ENCODE measurements at places on chromosomes 7 and 10.

GRCh38 chr10:70698211-70698610 lies 25.9 kb downstream of the ADAMTS14 start:
- no peak for DNase-seq

DNA sequence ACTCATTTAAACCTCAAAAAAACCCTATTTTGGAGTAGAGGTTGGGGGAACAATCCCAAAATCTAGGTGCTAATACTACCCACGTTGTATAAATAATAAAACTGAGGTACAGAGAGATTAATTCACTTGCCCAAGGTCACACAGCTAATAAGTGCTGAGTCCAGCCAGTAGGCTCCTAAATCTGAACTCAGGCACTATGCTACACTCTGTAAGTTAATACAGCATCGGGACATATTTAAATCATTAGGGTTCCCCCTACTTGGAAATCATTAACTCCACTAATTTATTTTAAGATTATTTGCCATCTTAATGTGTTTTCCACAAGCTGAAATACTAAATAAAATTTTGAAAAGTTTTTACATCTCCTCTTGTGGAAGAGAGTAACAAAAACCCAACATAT lies 24.2 kb downstream of the PIP4K2A start:
- DNase-seq, result no peak

- DNase-seq, result no peak
Measured at GRCh38 chr7:284762-285722, 4.9 kb upstream of the FOXL3 start.

DNA sequence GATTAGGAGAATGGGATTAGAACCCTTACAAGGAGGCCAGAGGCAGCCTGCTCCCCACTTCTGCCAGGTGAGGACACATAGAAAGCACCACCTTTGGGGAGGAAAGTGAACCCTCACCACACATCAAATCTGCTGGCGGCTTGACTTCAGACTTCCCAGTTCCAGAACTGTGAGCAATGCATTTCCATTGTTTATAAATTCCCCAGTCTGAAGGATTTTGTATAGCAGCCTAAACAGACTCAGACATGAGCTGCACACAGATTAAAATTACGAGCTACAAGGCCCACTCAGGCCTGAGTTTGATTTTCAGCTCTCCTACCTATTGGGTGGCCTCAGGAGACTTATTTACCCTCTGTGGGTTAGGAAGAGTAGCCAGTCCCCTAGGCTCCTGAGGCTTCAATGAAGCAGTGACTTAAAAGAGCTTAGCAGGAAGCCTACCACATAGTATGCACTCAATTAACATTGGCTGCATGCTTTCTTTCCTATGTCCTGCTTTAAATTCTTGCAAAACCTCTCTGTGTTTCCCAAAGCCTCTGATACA lies 350.7 kb upstream of the ZMIZ1 start:
- DNase-seq, result no peak

DNA sequence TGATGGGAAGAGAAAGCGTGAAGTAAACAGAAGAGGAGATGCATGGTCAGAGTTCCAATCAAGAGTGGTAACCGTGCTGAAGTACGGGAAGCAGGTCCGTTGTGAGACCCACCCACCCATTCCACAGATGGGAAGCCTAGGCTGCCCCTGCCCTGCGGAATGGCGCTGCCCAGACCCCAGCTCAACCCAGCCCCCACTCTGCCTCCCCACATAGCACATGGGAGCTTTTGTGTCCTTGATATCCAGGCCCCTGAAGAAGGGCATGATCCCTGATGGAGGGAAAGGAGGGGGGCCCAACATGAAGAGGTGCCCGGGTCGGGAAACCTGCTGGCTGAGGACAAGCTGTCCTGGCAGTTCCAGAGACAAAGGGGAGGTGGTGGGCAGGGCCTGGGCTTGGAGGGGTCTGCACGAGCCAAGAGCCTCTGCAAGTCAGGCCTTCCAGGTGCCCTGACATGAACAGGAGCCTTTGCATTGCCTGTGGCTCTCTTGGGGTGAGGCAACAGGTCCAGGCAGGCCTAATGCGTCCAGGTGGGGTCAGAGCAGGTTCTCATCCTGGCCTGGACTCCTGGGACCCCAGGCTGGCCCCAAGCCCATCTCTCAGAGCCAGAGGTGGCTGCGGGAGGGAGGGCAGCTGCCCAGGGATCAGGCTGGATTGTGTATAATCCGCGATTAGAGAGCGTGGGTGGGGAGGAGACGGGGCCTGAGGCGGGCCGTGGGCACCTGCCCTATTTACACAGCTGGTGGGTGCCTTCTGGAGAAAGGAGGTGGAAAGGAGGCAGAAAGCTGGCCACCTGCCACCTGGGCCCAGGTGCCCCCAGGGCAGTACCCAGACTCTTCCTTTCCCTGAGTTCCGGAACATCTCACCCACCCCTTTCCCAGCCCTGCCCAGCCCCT lies 23.5 kb downstream of the YKT6 start:
- DNase-seq, result no peak

GRCh38 chr7:117829450-117830117 lies 43.7 kb downstream of the CTTNBP2 start:
- no peak for DNase-seq

GRCh38 chr10:111707076-111707475 lies 476.5 kb downstream of the GPAM start:
- no peak for DNase-seq

DNA sequence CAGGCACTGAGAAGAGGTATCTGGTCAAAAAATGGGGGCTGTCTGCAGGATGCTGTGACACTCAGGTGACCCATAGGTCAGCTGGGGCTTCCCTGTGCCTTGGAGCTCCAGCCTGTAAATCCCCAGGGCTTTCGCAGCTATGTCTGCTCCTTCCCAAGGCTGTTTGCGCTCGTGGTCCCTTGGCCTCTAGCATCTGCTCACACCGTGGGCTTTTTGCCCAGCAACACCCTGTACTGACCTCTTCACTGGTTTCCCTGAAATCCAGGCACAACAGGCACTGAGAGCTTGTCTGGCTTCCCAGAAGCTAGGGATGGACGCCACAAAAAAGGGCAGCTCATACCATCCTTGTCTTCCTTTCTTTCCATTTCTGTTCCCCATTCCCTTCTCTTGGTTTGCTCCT lies 280.3 kb upstream of the HABP2 start:
- no peak for DNase-seq

DNA sequence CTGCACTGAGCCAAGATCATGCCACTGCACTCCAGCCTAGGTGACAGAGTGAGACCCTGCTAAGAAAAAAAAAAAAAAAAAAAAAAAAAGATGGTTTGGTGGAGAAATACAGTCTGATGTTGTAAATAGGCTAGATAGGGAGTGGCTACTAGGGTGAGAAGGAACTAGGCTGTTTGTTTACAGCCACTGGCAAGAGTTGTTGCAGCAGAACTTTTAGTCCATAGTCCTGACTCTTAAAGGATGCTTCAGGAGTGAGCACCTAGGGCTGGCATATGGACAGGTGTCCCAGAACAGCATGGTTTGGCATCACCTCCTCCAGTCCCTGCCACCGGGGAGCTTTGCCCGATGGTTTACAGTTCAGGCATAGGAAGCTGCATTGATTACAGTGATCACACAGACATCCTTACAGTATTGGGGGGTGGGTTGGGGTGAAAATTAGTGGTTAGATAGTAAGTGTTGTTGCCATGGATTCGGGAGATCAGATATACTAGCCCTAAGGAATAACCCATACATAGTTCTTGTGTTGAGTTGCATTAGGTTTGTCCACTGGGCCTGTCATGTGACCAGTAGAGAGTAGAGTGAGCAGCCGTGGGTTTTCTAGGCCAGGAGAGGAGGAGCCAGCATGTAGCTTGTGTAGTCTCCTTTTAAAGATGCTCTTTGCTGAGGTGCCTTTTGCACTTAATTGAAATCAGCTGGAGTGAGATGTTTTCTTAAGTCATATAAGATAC lies 35.9 kb downstream of the ZRANB1 start:
- no peak for DNase-seq

DNA sequence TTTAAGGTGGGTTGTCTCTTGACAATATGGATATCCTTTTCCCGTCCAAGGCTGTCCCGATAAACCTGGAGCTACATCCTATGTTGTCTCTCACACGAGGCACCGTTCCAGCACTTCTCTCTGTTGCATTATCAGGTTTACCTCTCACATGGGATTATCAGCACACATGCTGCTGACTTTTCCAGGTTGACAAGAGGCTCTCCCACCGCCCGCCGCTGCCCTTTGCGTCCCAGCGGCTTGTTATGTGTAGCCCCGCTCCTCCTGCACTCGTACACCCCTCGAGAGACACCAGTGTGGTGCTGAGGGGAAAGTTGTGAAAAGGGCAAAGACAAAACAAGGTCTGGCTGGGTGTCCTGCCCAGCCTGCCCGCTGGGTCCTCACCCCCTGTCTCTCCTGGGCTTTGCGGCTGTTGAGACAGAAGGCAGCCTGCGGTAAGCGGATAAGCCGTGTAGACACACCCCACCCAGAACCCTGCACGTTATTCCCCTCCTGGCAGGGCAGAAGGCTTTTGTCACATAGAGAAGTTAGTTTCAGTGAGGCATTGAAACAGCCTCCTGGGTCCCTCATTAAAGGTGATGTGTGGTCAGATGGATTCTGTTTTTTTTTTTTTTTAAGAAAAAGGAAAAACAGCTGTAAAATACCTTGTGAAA lies 38.7 kb downstream of the UBE3C start:
- DNase-seq, result no peak

- DNase-seq, result no peak
Measured at GRCh38 chr10:59997827-59998525, 91.6 kb upstream of the CCDC6 start.

- no peak for DNase-seq
Measured at GRCh38 chr7:144854839-144855424, 19.1 kb upstream of the TPK1 start.

DNA sequence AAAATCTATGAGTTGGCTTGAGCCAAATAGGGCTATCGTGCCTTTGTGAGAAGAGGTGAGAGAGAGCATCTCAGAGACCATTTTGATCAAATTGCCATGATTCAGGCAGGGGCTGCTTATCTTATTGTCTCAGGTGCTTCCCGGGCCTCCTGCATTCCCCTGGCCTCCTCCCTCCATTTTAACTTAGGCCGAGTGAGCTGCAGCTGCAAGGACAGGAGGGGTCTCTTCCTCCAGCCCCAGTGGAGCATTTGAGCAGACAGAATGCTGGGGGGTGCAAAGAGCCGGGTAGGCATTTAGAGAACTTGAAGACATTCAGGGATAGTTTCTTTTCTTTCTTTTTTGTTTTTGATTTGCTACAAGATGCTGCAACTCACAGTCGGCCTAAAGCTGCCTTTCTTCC lies 59.0 kb downstream of the BUB3 start:
- DNase-seq, result no peak

- DNase-seq, result peak; percentile 64
Measured at GRCh38 chr10:6070660-6071059, 8.5 kb upstream of the IL2RA start.

GRCh38 chr7:156703209-156703608 lies 62.6 kb downstream of the RNF32 start:
- DNase-seq, result no peak

DNA sequence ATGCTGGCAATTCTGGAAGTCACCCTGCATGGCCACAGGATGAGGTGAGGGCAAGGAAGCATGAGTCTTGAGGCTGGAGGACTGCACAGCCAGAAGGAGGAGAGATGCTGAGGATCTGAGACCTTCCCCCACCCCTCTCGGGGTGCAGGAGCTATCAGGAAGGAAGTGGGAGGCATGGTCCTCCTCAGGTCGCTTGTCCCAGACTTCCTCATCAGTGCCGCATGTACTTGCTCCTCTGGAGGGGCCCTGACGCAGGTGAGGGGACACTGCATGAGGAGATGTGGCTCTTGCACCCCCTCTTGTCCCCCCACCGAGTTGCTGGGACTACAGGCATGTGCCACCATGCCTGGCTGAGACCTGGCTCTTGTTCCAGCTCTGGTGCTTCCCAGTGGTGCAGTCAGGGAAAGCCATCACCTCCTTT lies 5.7 kb upstream of the ZMIZ1 start:
- no peak for DNase-seq

DNA sequence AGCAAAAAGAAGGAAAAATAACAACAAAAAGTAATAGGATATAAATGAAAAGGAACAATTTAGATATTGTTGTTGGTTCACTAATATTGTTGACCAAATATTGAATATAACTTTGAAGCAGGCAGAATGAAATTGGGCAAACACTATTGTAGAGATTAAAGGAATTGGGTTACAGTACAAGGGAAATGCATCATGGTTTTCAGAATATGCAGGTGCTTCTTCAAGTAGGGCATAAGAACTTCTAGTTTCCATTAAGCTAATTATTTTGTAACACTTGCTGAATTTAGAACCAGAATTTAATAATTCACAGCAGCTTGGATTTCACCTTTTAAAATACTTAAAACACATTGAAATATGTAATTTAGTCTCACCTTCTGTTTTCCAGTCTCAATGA lies 36.5 kb downstream of the RPA3 start:
- no peak for DNase-seq

DNA sequence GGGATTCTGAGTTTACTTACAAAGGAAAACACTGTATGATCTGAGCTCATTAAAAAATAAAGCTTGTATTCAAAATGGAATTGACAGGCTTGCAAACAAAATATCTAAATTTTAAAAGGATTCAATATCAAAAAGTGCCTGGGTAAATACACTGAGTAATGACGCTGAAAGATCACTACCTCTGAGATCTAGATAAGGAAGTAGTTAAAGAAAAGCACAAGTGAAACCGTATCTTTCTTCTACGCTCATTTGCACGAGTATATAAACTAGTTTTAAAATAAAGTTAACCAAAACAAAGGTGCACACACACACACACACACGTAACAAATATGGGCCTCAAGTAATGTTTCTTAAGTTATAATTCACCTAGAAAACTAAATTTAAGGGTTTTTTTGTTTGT lies 93.4 kb downstream of the SNX13 start:
- DNase-seq, result no peak

- DNase-seq, result no peak
Measured at GRCh38 chr10:70306181-70306705, 22.4 kb upstream of the NPFFR1 start.

- no peak for DNase-seq
Measured at GRCh38 chr10:113038183-113038582, 88.1 kb downstream of the TCF7L2 start.

- DNase-seq, result no peak
Measured at GRCh38 chr7:129827467-129827990, 125.2 kb downstream of the UBE2H start.

DNA sequence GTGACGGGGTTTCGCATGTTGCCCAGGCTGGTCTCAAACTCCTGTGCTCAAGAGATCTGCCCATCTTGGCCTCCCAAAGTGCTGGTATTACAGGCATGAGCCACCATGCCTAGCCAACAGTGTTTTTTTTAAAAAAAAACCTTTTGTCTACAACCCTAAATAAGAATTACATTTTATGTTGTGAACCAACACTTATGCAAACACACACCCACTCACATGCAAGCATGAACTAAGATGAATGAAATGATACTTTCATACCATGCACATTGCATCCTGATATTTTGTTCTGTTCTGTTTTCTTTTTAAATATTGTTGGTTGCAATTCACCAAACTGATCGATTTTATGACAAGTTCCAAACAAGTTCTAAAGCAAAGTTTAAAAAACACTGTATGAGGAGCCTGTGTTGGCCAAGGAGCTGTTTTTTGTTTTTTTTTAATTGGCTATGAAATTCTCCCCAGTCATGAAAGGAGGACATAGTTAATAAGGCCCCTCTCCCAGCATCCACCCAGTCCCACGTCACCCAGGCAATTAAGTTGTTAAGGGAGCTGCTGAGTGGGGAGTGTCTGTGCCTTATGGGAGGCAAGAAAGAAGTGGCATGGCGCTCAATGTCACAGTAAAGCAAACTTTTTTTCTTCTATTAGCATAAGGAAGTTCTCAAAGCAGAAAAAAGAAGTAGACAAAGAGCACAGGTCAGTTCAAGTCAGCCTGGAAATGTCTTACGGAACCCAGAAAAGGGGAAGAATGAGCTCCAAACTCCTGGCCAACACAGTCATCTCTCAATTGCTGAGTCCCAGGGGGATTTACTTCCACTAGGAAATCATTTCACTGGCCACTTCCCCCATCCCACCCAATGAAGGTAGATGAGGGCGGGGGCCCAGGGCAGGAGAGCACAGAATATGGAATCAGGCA lies 50.1 kb downstream of the NOD1 start:
- DNase-seq, result no peak

Data from activated T-cell treated with anti-CD3 and anti-CD28 coated beads, Interleukin-2, amount 50 U/mL, for 4 hours (primary cell).